ENCODE measurements at places on chromosomes 1 and 21.

- DNase-seq, result no peak
Observed at GRCh38 chr1:176557543-176558258, 94.7 kb downstream of the PAPPA2 start.

DNA sequence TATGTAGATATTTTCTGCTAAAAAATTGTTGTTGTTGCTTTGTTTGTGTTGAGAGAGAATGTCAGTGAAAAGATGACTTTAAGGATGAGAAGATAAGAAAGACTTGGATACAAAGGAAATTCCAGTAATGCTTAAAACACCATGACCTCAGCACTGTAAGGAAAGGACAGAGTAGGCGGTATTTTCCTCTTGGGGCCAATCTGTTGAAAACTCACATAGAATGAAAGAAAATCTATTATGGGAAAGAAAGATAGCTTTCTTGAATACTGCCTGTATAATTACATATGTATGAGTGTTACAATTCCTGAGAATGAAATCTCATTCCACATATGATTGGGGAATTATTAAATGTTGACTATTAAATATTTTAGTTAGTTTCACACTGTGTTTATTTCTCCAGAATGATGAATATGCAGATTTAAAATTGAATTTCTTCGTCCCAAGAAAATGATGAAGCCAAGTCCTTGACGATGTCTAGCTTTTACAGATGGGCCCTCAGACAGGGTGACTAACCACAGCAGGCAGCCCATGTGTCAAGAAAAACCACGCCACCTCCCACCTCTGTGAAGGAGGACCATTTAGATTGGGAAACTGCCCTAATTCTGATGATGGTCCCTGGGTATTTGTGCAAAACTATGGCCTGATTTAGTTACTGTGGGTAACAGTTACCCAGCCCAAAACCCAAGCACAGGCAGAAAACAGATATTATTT is 49.7 kb upstream of the LMO4 start:
- no peak for DNase-seq

DNA sequence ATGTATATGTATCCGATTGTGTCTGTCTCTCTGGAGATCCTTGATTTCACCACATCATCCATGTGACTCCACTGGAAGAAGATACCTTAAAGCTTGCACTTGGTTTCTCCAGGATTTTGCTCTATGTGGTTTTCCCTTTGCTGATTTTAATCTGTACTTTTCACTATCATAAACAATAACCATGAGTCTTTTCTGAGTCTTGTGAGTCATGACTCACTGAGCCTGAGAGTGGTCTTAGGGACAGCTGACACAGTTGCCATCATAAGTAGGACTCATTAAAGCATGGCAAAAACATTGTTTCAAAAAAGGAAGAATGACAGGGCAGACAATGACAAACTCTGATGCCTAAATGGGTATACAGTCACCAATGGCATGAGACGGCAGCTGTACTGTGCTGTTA is 226.2 kb downstream of the AKT3 start:
- DNase-seq, result no peak

GRCh38 chr1:115652236-115652788 is 10.5 kb downstream of the VANGL1 start:
- DNase-seq, result no peak

DNA sequence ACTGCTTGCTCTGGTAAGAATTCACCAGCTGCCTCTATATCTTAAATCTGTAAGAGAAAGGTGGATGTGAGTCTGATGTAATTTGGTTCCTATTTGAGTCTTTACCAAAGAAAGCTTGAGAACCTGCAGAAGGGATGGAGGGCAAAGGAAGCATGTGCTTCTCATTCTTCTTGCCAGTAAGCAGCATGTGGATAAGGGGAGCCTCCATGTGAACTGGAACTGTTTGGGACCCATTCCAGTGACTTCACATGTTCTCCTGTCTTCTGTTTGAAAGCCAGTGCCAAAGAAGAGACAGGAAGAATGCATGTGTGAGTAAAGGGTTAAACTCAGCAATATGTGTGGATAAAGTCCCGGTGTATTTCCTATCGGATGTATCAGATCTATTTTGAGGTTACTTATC is 119.6 kb upstream of the ADGRL2 start:
- no peak for DNase-seq

GRCh38 chr1:7931446-7931812 is 9.2 kb downstream of the TNFRSF9 start:
- DNase-seq, result peak; percentile 21
